ENCODE measurements at places on chromosomes 2 and 18.

GRCh38 chr2:25410370-25410769, 68.6 kb upstream of the DNMT3A start:
- DNase-seq, result no peak

- DNase-seq, result no peak
Measured at GRCh38 chr2:5433855-5434254, 258.3 kb upstream of the SOX11 start.

GRCh38 chr18:42326752-42327151, 371.7 kb downstream of the PIK3C3 start:
- no peak for DNase-seq

DNA sequence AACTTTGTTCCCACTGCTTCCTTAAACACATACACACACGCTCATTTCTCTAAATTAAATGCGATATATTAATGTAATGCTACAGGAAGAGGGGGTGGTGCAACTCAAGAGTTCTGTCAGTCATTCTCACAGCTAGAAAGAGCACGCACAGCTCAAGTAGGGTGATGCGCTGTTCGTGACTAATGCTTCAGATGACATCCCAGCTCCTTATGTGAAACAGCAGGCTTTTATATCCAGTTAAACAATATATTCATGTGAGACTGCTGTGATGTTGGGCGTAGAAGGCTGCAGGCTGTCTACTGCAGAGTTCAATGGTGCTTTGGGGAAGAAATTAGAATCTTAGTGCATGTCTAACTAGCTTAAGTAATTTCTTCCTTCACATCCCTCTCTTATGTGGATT, 912.6 kb upstream of the FSHR start:
- no peak for DNase-seq

DNA sequence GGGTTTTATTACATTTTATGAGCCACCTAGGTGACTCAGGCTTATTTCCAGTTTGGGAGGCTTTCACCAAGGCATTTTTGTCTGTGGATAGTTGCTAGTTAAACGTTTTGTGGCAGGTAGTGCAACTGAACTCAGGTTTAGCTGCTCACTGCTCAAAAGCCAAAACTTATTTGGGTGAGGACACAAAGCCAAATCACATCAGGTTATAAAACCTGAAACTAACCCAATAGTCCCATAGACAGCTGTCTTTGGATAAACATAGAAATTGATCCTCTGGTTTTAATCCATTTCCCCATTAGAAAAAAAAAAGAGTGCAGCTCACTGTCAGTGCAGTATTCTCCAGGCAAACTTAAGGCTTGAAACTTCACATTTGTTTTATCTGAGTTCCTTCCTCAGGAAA, 362.6 kb upstream of the TFPI start:
- DNase-seq, result no peak

GRCh38 chr2:82998781-82999180, 1460.3 kb downstream of the SUCLG1 start:
- no peak for DNase-seq

- no peak for DNase-seq
Measured at GRCh38 chr2:217086038-217086522, 226.2 kb upstream of the TNP1 start.

- peak; percentile 88 for DNase-seq
Measured at GRCh38 chr2:218979846-218980734, 4.9 kb downstream of the FEV start.

GRCh38 chr2:81528852-81529480, 1224.4 kb upstream of the LRRTM1 start:
- DNase-seq, result no peak

DNA sequence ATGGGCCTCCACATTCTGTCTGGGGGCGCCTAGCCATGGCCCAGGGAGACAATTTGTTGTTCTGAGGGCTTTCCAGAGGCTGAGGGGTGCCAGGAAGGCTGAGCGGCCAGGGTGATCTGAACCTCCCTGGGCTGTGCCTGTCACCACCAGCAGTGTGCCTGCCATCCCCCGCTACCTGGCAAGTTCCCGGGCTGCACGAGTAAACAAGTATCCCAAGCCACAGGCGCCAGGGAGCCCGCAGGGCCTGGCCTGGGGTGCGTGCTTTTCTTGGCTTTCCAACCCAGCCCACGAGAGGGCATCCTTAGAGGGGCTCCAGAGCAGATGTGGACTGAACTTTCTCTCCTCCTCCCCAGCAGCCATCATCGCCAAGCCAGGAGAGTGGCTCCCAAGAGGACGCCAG, 35.1 kb upstream of the B3GNT7 start:
- DNase-seq, result no peak
